ENCODE measurements at places on chromosomes 4 and X. TPM values are rescaled to one million over a fixed set of nuclear protein-coding genes. Genes with fewer than 3 reads are reported as not detected.
A peak's percentile ranks its signal among the peaks of the same experiment; 100 is the strongest.

DNA sequence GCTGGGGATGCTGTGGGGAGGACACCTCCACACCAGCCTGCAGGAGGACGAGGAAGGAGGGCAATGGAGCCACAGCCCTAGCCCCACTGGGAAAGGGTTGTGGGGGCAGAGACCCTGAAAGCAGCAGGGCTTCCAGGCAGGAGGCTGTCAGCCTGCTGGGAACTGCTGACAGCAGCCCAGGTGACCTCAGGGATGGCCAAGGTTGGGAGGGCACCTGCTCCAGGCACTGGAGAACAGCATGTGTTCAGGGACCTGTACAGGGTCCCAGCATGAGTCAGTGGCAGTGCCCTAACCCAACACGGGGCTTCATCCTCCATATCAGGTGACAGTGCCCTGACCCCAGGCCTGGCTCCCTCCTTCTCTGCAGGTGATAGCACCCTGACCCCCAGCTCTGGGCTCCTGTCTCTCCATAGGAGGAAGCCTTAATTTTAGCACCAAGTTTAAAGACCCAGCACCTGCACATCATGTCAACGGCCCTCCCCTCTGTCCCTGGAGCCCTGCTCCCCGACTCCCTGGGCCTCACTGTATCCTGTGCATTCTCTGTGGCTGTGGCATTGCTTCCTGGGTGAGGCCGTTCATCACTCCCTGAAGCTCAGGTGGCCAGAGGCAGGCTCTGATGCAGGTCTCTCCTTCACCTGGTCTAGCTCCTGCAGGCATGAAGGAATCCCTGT lies 66.3 kb downstream of the CRMP1 start:
- no peak for DNase-seq

CSAG3 gene
- total RNA-seq = not detected

DNA sequence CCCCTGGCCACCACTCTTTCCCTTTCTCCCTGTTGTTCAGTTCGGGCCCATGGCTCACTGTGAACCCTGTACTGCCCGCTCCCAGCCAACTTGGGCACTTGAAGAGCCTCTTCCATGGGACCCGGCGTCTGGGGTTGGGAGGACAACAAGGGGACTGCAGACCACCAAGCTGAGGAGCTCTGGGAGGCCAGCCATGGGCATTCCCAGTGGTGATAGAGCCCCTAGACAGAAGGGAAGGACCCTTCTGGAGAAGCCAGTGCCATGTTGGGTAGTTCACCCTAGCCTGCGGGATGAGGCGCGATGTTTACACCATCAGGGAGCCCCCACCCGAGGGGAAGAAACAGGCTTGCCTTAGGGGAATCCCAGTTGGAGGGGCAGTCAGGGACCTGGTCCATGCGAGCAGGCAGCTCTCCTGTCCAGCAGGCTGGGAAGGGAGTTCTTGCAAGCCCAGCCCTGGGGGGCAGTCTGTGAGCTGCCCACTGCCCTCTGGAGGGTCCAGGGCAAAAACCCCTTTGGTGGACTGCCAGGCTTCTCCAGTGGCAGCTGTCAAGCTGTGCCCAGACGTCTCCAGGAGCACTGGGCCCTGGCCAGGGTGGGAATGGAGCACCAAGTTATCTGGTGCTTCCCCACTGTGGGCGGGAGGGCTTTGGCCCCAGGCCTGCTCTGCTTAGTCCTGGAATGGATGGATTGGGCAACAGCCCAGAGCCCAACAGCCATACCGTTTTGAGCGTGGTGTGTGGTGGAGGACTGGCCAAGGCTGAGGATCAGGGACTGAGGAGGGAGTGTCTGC lies 23.7 kb upstream of the UBA1 start:
- peak; percentile 63 for DNase-seq

RHOXF1 gene
- total RNA-seq = not detected

AIMP1 gene
- total RNA-seq = 25.4 TPM

- DNase-seq = no peak
Observed at GRCh38 chr4:86630629-86631028, 36.5 kb downstream of the PTPN13 start.

GRCh38 chr4:8127051-8127826 lies 31.4 kb downstream of the ABLIM2 start:
- DNase-seq = no peak

DNA sequence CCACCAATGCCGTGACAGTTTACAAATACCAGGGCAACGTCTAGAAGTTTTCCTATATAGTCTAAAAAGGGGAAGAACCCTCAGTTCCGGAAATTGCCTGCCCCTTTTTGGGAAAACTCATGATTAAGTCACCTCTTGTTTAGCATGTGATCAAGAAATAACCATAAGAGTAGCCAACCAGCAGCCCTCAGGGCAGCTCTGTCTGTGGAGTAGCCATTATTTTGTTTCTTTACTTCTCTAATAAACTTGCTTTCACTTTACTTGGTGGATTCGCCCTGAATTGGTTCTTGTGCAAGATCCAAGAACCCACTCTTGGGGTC lies 20.0 kb upstream of the HOPX start:
- DNase-seq = no peak

CFAP99 gene
- total RNA-seq = not detected

ZIC3 gene
- not detected for total RNA-seq

DNA sequence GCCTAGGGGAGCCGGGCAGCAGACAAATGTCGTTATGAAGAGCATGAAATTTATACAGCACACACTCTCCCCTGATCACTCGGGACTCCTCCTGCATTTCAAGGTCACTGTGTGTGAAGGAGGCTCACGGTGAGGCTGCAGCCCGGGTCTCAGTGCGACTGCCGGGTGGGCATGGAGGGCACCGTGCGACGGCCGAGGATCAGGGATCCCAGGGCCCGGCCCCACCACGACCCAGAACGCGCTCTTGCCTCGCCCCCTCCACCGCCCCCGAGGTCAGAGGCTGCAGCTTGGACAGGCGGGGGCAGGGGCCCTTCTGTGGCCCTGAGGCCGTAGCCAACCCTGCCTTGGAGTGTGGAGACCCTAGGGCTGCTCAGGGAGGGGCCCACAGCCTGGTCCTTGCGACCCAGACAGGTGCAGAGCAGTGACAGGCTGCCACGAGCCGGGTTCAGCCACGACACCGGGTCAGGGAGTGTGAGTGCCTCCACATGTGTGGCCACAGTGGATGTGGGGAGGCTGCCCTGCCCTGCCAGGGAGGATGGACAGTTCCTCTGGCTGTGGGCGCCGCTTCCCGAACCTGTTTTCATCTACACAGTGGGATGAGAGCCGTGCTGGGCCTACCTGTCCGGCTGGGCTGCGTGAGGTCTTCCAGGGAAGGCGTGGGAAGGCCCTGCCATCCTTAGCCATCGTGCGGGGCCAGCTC lies 89.3 kb upstream of the NKX1-1 start:
- no peak for DNase-seq

- no peak for DNase-seq
Observed at GRCh38 chr4:151402145-151402865, 6.7 kb upstream of the FHIP1A start.

ZNF518B gene
- 20.0 TPM for total RNA-seq

PARM1 gene
- 0.77 TPM for total RNA-seq

DNA sequence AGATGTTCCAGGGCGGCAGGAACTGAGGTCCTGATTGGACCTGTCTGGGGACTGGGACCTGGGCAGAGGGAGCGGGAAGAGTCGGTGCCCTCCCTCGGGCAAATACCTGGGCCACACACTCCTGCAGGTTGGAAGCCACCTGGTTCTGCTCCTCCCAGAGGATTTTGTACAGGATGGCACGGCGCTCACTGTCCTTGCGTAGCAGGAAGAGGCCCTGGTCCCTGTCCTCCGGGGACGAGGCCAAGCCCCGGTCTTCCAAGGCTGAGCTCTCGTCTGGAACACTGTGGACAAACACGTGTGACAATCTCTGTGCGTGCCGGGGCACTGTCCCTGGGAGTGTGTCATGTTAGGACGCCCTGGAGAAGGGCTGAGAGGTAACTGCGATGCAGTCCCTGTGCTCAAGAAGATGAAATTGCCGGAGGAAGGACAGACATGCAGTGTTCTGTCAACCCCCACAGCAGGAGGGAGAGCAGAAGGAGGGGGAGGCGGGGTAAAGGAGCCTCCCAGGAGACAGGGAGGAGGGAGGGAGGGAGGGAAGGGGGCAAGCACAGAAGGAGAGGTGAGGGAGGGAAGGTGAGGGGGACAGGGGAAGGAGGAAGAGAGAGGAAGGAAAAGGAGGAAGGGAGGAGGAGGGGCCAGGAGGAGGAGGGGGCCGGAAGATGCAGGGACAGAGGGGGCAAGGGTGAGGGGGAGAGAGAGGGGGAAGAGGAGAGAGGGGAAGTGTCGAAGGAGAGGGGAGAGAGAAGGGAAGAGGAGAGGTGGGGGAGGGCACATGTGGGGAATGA lies 29.0 kb downstream of the PDHA1 start:
- DNase-seq = no peak

GRXCR1 gene
- total RNA-seq = not detected

DNA sequence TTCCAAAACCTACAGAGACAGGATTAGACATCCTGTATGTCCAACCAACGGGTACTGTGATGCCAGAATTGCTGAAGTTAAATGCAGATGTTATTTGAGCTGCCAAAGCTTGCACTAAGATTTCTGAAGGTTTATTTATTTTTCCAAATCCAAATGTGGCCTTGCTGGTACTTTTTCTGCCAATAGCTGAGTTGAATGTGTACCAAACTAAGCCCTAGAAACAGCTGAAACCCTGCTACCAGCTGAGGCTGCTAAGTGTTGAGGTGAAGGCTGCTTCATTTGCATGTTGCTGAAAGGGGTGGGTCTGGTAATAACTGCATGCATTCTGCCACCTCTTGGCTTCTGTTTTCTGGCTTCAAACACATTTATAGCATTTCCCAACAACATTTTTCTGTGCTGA lies 366.5 kb downstream of the FAT4 start:
- DNase-seq = peak; percentile 46

MAGEA2B gene
- total RNA-seq = not detected

Data from fibroblast of lung (primary cell).